Cardiac muscle cell (in vitro differentiated cells and primary cell): ENCODE measurements at places on chromosomes 7 and 10.

DNA sequence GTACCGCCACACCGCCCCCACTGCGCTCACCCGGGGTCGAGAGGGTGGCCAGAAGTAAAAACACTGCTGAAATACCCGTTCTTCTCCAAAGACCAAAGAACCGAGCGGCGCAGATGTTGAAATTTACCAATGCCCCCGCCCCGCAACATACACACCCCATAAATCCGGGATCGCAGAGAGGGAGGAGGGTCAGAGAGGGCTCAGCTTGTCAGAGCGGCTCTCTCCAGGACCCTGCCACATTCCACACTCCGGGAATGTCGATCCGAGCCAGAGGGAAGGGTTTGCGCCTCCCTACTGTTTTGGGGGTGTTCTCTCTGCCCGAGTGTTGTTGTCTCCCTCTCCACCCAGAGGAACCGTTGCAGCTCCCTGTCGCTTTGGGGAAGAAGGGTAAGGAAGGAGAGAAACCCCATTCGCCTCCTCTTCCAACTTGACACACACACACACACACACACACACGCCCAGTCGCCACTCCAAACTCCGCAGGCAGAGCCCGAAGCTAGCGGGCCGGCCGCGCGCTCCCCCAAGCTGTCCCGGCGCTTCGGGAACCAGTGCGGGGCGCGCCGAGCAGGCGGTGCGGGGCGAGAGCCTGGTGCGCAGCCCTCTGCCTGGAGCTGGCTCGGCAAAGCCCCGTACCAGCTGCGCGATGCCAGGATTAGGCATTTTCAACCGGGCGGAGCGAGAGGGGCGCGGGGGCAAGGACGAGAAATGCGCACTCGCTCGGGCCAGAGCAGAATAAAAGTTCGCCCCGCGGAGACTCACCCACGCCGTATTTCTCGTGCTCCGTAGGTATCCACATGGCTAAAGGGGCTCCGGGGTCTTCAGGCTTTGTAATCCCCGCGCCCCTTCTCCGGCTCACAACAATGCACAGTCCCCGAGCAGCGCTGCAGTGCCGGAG lies 609 bp downstream of the DOCK4 start:
- peak; percentile 74 for DNase-seq
- no peaks in the 10 kb centered on the region for H3K27me3 ChIP-seq
- H3K4me1 ChIP-seq = peaks cover 9% of the 10 kb centered on the region
- peak overlapping the region; percentile 74 for H3K4me3 ChIP-seq

DNA sequence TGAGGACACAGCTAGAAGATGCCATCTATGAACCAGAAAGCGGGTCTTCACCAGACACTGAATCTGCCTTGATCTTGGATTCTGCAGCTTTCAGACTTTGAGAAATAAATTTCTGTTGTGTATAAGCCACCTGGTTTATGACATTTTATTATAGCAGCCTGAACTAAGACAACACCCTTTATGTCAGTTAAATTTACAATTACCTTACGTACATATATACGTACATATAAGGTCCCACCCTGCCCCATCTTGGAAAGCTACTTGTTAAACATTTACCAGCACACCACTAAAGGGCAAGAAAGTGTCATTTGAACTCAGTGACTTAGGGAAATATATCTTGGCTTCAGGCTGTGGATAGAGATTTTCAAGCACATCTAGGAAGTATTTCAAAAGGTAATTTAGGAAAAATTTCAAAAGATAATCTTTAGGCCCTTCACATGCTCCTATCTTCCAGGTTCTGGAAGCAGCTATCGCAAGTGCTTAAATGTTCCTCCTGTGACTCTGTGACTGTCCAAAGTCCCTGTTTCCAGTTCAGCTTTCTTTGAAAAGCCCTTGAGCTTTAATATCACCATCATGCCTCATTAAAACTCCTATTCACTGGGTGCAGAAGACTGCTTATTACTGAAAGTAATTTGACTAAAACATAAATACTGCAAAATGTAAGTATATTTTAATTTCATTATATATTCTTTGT lies 9.6 kb upstream of the SRI start:
- H3K36me3 ChIP-seq = no peaks in the 10 kb centered on the region
- DNase-seq = no peak
- no peak overlapping the region for H3K27ac ChIP-seq
- no peak overlapping the region for H3K4me3 ChIP-seq
- H3K27me3 ChIP-seq = no peaks in the 10 kb centered on the region

DNA sequence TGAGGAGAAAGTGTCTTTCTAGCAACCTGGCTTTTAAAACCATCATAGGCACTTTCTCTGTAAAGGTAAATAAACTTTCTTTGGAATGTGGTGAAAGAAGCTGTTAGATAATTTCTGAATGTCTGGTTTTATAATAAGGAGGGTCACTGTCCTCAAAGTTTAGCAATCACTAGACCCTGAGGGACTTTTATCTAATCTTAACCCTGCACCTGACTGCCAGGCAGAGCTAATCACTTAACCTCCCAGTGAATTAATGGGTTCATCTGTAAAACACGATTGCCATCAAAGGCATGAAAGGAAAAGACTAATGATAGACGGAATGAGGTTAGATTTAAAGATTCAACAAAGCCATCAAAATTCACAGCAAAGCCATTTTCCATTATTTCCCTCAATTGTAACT lies 553.8 kb downstream of the GRM8 start:
- no peak for DNase-seq
- H3K27ac ChIP-seq = no peak overlapping the region
- H3K36me3 ChIP-seq = no peaks in the 10 kb centered on the region
- peaks cover 4% of the 10 kb centered on the region for H3K4me1 ChIP-seq
- no peak overlapping the region for H3K4me3 ChIP-seq
- no peaks in the 10 kb centered on the region for H3K27me3 ChIP-seq

DNA sequence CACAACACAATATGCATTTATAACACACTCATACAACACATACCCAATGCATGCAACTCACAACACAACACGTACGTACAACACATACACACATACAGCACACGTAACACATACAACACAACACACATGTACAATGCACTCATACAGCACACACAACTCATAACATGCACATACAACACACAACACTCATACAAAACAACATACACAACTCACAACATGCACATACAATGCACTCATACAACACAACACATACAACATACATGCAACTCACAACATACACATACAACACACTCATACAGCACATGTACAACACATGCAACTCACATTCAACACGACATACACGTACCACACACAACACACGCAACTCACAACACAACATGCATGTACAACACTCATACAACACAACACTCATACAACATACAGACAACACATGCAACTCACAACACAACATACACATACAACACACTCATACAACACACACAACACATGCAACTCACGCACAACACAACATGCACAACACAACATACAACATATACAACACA lies 21.8 kb downstream of the DIP2C start:
- H3K27ac ChIP-seq = no peak overlapping the region
- H3K4me1 ChIP-seq = no peaks in the 10 kb centered on the region
- DNase-seq = no peak

DNA sequence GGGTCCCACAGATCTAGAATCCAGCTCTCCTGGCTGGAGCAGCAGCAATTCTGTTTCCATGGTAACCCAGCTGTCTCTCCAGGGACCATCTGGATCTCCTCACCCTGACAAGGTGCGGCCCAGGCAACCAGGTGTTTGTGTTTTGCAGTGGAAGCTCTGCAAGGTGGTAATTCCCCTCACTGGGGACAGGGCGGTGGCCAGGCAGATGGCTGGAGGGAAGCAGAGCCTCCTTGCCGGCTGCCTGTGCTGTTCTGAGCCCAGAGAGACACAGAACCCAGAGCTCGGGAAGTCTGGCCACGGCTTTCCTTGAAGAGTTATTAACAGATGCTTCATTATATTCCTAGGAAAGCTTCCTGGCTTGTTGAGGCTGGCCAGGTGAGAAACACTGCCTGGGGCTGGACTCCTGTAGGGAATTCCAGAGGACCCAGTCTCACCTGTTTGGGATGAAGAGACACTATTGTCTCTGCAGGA lies 118.2 kb upstream of the PPIF start:
- peaks cover 16% of the 10 kb centered on the region for H3K4me1 ChIP-seq
- DNase-seq = no peak
- peak overlapping the region; percentile 11 for H3K27ac ChIP-seq
- peaks cover 27% of the 10 kb centered on the region for H3K36me3 ChIP-seq
- H3K4me3 ChIP-seq = no peak overlapping the region

- H3K27ac ChIP-seq = no peak overlapping the region
- no peak overlapping the region for H3K4me3 ChIP-seq
- H3K4me1 ChIP-seq = no peaks in the 10 kb centered on the region
- DNase-seq = peak; percentile 67
- H3K27me3 ChIP-seq = no peaks in the 10 kb centered on the region
Observed at GRCh38 chr10:15585303-15585715, 134.4 kb downstream of the ITGA8 start.

DNA sequence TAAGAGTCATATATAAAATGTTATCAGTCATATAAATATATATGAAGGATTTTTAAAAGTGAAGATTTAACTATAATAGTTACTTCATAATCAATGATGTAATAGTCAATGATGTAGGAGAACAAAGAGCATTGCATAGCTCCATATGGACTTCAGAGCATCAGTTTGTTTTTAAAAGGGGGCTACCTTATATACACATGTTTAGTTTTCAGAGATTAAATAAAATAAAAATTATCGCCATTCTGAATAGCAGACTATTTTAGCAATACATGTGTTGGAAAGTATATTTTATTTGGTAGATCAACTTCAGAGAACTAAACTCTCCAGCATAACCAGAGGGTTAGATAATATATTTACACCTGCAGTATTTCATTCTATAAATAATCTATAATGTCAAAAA lies 29.1 kb upstream of the EPC1 start:
- H3K27me3 ChIP-seq = no peaks in the 10 kb centered on the region
- H3K4me3 ChIP-seq = peak overlapping the region; percentile 92
- H3K27ac ChIP-seq = no peak overlapping the region
- H3K36me3 ChIP-seq = no peaks in the 10 kb centered on the region
- no peak for DNase-seq

- H3K4me3 ChIP-seq = no peak overlapping the region
- no peaks in the 10 kb centered on the region for H3K36me3 ChIP-seq
- H3K27me3 ChIP-seq = no peaks in the 10 kb centered on the region
- no peak overlapping the region for H3K27ac ChIP-seq
- DNase-seq = no peak
- no peaks in the 10 kb centered on the region for H3K4me1 ChIP-seq
Observed at GRCh38 chr10:12512332-12513002, 163.1 kb downstream of the CAMK1D start.

DNA sequence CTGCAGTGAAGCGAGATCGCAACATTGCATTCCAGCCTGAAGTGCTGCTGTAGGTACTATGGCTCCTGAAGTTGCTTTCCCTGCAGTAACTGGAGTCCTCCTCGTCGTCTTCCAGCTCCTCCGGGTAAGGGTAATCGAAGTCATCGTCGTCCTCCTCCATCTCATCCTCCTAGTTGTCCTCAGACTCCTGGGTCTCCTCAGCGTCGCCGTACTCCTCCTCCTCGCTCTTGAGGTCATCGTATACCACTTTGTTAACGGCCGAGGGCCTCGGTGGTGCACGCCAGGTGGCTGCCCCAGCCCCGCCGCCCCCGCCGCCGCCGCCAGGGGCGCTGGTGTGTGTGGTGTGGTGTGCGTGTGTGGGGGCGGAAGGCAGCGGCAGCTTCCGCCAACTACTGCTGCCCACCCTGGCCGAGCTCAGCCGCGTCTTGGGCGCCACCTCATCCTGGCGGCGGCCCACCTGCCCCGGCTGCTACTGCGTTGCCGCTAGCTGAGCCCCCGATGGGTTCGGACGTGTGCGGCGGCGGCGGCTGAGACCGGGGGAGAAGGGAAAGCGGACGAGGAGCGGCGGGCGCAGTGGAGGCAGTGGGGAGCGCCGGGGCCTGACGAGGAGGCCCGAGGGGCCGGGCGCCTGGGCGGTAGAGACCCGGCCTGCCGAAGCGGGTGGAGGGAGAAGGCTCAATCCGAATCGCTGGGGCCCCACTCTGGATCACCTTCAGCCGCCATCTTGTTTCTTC lies 11.8 kb upstream of the ACBD5 start:
- no peak overlapping the region for H3K4me3 ChIP-seq
- H3K27me3 ChIP-seq = peaks cover 3% of the 10 kb centered on the region
- H3K27ac ChIP-seq = no peak overlapping the region
- no peak for DNase-seq
- H3K4me1 ChIP-seq = peaks cover 4% of the 10 kb centered on the region

DNA sequence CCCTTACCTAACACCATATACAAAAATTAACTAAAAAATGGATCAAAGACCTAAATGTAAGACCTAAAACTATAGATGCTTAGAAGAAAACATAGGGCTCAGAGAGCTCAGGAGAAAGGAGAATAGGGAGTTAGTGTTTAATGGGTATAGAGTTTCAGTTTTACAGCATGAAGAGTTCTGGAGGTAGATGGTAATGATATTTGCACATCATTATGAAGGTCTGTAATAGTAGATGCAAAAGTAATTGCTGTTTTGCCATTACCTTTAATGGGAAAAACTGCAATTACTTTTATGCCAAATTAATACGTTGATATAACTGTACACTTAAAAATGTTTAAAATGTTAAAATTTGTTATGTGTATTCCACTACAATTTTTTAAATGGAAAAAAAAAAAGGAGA lies 39.2 kb upstream of the NANOS1 start:
- no peaks in the 10 kb centered on the region for H3K27me3 ChIP-seq
- no peaks in the 10 kb centered on the region for H3K4me1 ChIP-seq

- H3K4me1 ChIP-seq = no peaks in the 10 kb centered on the region
- H3K27me3 ChIP-seq = no peaks in the 10 kb centered on the region
- no peaks in the 10 kb centered on the region for H3K36me3 ChIP-seq
- no peak overlapping the region for H3K4me3 ChIP-seq
- H3K27ac ChIP-seq = no peak overlapping the region
- DNase-seq = peak; percentile 88
Observed at GRCh38 chr10:116891208-116891607, 41.9 kb downstream of the ENO4 start.

- no peak overlapping the region for H3K4me3 ChIP-seq
- no peaks in the 10 kb centered on the region for H3K4me1 ChIP-seq
- H3K36me3 ChIP-seq = no peaks in the 10 kb centered on the region
- no peaks in the 10 kb centered on the region for H3K27me3 ChIP-seq
Observed at GRCh38 chr7:114799628-114800028, 122.3 kb upstream of the MDFIC start.

GRCh38 chr7:127815631-127816145 lies 163.7 kb downstream of the SND1 start:
- H3K36me3 ChIP-seq = no peaks in the 10 kb centered on the region
- peaks cover 25% of the 10 kb centered on the region for H3K4me1 ChIP-seq
- no peak overlapping the region for H3K4me3 ChIP-seq
- no peak for DNase-seq
- H3K27me3 ChIP-seq = no peaks in the 10 kb centered on the region
- no peak overlapping the region for H3K27ac ChIP-seq

- no peaks in the 10 kb centered on the region for H3K27me3 ChIP-seq
- peaks cover 65% of the 10 kb centered on the region for H3K4me1 ChIP-seq
- no peak for DNase-seq
- H3K4me3 ChIP-seq = no peak overlapping the region
Observed at GRCh38 chr10:44965104-44965503, 5.5 kb downstream of the RASSF4 start.

DNA sequence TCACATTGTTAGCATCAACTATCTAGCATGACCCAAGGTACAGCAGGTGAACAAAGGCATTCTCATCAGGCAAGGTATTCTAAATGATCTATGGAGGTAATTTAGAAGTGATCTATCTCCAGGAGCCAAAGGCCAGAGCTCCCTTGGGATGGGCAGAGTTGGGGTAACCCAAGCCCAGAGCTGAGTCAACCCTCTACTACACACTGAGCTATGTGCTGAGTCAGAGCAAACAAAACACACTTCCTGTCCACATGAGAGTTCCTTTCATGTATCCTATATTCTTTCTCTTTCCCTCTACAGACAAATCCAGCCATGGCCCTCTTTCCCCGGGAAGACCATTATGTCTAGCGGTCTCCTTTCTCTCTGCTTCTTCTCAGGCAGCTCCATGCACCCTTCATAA lies 68.2 kb upstream of the AGK start:
- H3K4me3 ChIP-seq = no peak overlapping the region
- H3K4me1 ChIP-seq = no peaks in the 10 kb centered on the region
- DNase-seq = no peak
- H3K36me3 ChIP-seq = no peaks in the 10 kb centered on the region
